ENCODE measurements at places on chromosomes 3 and 15.

DNA sequence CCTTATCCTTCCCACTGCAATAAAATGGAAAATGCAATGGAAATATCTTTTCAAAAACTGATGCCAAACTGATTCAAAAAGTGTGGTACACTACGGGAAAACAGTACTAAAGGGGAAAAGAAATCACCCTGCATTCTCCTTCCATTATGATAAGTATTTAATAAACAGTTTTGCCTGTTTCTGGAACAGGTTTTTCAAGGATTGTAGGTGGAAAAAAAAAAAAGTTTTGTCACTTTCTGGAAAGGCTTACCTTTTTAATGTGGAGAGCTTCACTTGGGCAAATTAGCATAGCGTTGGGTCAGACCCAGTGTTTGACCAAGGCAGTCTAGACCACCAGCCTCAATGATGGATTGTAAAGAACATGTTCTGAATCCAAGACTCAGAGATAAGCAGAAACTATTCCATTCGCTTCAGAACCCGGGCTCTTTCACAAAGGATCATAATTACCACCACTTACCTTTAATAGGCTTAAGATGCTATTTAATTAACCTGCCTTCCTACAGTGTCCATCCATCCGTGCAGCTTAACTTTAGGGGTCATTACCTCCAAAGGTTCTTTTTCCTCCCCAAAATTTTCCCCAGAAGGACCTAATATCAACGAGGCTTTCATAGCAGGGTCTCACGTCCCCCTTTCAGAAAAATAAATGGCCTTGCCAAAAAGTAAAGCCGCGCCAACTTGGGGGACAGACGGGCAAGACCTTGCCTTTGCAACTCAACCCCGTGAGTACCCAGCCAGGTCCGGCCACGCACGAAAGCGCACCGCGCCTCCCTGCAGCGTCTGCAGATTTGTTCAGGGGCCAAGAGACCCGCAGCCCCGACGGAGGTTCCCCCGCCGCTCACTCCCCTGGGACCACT, 1.0 kb downstream of the DCBLD2 start:
- no peak for DNase-seq

- DNase-seq = no peak
Measured at GRCh38 chr3:14847613-14848541, 29.1 kb downstream of the FGD5 start.

DNA sequence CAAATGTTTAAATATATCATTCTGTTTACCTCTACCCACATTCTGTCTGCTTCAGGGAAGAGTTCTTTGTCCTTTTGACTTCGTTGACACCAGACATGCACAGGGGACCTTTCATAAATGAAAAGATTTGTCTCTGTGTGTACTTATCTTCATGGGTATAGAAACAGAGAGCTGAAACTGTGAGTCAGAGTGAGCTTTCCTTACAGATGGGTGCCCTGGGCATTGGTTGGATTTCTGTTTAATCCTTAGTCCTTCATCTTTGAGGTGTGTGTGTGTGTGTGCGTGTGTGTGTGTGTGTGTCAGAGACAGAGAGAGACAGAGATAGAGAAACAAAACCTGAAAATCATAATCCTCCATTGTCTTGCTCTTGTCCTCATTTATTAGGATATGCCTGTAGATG, 517.4 kb downstream of the TUSC7 start:
- DNase-seq = no peak

DNA sequence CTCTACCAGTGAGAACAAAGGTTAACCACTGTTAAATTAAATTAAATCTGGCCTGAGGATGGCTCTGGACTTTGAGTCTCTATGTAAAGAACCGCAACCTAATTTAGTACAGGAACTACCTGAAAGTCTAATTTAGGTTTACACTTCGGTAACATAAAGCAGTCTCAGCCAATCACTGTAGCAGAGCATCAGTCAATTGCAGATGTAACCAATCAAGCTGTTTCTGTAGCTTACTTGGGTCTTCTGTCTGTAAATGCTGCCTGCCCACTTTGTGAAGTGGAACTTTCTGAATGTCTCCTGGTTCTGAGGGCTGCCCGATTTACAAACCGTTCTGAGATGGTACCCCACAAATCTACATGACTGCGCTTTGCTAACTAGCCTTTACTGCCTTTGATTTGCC, 39.1 kb upstream of the RASGRP1 start:
- DNase-seq = no peak

GRCh38 chr15:88911766-88912118, 1.4 kb downstream of the MFGE8 start:
- DNase-seq = no peak
